ENCODE measurements at places on chromosomes 5 and 9.

GRCh38 chr9:121871431-121872025, 220.1 kb downstream of the DAB2IP start:
- DNase-seq = no peak

- DNase-seq = no peak
Measured at GRCh38 chr5:163809473-163809872, 304.1 kb downstream of the MAT2B start.

- no peak for DNase-seq
Measured at GRCh38 chr5:98314292-98314691, 459.2 kb upstream of the RGMB start.

DNA sequence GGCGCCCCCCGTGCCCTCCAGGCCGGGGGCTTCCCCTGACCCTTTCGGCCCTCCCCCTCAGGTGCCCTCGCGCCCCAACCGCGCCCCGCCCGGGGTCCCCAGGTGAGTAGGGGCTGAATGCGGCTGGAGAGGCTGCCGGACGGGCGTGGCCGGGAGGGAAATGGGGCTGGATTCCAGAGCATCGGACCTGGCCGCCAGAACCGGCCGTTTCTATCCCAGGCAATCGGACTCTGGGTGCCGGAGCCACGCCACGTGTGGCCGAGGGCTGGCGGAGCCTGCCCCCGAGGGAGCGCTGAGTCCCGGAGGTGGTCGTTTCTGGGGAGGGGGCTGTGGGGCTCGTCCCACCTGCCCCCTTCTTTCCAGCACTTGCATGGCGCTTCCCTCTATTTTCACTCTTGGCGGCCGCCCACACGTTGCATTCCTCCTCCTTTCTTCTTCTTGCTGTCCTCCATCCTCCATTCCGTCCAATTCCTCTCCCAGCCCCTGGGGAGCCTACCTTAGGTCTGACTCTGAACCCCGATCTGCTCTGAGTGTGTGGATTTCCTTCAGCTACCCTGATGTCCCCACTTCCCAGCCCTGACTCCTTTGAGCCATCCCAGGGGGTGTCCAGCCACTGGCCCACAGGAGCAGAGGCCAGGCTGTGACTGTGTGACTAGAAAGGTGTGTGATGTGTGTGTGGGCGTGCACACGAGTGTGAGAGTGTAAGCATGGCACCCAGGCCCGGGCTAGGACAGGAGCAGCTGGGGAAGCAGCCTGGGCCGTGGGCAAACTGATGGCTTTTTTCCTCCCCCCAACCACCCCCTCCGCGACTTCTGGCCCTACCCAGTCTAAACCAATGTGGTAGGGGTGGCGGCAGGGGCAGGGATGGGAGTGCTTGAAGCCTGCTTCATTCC, 24.7 kb downstream of the GOLGA2 start:
- DNase-seq = no peak

GRCh38 chr9:130681769-130682420, 11.7 kb upstream of the EXOSC2 start:
- DNase-seq = no peak
